ENCODE measurements at places on chromosomes 7 and 10. TPM values are rescaled to one million over a fixed set of nuclear protein-coding genes. Genes with fewer than 3 reads are reported as not detected.

- no peak for DNase-seq
Observed at GRCh38 chr10:132187430-132188138, 836 bp downstream of the DPYSL4 start.

Gene RBM48
- total RNA-seq = 20.0 TPM

Gene CFAP46
- 2.0 TPM for total RNA-seq

DNA sequence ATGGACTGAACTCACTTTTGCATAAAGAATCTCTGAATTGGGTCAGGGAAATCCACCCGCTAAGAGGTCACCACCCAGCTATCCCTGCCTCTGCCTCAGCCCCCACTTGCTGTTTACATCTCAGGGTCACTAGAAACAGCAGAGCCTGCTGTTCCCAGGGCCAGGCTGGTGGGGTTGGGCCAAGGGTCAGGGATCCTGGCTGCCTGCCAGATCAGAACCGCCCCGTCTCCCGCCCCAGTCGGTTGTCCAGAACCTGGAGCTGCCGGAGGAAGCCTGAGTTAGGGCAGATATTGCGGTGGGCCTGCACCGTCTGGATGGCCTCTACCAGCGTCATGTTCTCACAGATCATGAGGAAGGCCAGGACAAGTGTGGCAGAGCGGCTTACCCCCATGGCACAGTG is 17.0 kb upstream of the SAMD8 start:
- DNase-seq = no peak

DNA sequence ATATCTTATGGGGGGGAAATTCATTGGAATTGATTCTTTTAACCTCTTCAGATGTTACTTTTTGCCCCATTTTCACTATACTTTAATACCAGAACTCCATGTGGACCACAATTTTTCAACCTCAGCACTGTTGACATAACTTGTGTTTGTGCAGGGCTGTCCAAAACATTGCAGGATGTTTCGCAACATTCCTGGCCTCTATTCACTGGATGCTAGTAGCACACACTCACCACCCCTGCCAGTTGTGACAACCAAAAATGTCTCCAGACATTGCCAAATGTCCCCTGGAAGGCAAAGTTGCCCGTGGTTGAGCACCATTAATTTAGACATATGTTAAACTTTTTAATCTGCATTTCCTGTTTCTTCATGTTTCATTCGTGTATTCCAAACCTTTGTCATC is 234.7 kb downstream of the GFRA1 start:
- DNase-seq = no peak

GRCh38 chr10:130487566-130487965 is 351.4 kb downstream of the GLRX3 start:
- no peak for DNase-seq

Gene DLX6
- total RNA-seq = 4.1 TPM

DNA sequence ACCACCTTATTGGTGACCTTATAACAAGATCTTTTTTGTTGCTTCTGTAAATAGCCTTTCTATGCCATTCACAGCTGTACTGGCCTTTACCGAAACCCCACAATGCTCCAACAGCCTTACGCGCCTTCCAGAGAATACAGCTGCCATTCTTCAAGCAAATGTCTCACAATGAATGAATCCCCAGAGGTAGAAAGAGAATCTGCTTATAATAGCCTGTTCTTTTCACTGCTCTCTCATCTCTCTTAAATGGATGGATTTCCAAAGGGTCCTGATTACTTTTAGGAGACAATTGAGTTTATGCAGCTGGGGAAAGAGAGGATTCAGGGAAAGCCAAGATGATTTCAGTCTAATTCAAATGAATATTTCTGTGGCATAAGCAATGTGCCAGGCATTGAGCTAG is 183.1 kb upstream of the PDE1C start:
- DNase-seq = no peak

GRCh38 chr7:138468244-138469123 is 8.4 kb downstream of the TRIM24 start:
- DNase-seq = peak; percentile 21

Gene TWIST1
- 2.4 TPM for total RNA-seq

Gene NHLRC2
- total RNA-seq = 20.4 TPM

GRCh38 chr10:117237401-117237991 is 3.4 kb upstream of the SLC18A2 start:
- DNase-seq = no peak

GRCh38 chr10:31607481-31607880 is 288.5 kb downstream of the ZEB1 start:
- DNase-seq = no peak

GRCh38 chr10:60310740-60311139 is 78.9 kb downstream of the ANK3 start:
- no peak for DNase-seq

- no peak for DNase-seq
Observed at GRCh38 chr10:59807629-59808620, 54.7 kb upstream of the MRLN start.

Gene DNTT
- not detected for total RNA-seq

GRCh38 chr7:137593115-137593711 is 249.7 kb upstream of the PTN start:
- DNase-seq = no peak

Gene SFR1
- 15.5 TPM for total RNA-seq

Gene OPN4
- total RNA-seq = not detected

Gene FANK1
- 1.2 TPM for total RNA-seq

- no peak for DNase-seq
Observed at GRCh38 chr7:138872576-138872975, 74.6 kb upstream of the ATP6V0A4 start.

Gene SPDYE16
- total RNA-seq = 0.41 TPM

GRCh38 chr7:132647311-132647710 is 71.0 kb upstream of the PLXNA4 start:
- DNase-seq = no peak

Gene MGAM2
- not detected for total RNA-seq

GRCh38 chr10:112855134-112855533 is 94.9 kb upstream of the TCF7L2 start:
- no peak for DNase-seq

DNA sequence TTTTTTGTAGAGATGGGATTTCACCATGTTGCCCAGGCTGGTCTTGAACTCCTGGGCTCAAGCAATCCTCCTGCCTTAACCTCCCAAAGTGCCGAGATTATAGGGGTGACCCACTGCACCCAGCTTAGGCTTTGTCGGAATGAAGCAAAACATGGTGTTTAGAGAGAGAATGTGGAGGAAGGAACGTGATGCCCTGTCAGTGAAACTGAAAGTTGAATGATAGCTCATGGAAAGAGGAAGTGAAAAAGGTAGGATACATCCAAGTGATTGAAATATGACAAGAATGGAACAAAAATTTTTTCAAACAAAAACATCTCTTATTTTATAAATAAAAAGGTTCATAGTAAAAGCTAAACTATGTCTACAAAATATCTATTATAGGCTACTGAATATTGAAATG is 5.9 kb downstream of the AKAP9 start:
- no peak for DNase-seq

GRCh38 chr7:24932815-24933214 is 47.2 kb downstream of the OSBPL3 start:
- no peak for DNase-seq

GRCh38 chr7:154910125-154910524 is 92.8 kb downstream of the PAXIP1 start:
- DNase-seq = no peak

- no peak for DNase-seq
Observed at GRCh38 chr10:54120806-54121205, 680.2 kb downstream of the PCDH15 start.

DNA sequence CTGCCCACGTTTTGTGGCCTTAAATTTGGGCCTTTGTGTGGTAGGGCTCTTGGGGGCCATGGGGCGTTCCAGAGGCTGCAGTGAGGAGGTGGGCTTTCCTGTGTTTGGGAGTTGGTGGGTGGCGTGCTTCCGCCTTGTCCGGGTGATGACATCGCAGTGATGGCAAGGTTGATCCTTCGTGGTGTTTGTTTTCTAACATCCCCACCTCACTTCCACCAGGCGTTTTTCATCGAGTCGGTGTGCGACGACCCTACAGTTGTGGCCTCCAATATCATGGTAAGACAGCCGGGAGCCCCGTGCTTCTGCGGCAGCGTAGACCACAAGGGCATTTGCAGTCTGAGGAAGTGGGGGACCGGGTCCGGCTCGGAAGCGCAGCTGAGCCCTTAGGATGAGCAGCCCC is 14.2 kb downstream of the PFKFB3 start:
- DNase-seq = no peak

DNA sequence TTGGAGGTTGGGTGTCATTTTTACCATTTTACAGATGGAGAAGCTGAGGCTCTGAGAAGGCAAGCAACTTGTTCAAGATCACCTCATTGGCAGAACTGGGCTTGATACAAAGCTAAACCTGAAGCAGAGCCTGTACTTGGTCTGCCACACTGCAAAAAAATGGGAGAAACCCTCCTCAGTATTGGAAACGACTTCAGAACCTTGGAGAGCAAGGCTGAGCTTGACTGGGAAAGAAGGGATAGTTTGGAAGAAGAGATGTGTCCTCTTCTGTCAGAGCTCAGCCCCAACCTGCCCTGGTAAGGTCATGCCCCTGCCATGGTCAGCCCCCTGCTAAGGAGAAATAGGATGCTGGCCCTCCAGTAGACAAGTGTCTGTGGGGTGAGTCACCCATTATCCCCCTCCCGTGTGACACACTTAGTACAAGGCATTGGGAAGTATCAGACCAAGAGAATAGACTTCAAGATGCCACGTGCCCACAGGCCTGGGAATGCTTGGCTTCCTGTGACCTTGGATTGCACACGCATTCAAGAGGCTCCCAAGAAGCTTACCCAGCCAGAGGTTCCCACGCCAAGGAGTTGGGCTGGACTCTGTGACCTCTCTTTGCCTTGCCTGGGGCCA is 56.2 kb upstream of the SMNDC1 start:
- DNase-seq = no peak

DNA sequence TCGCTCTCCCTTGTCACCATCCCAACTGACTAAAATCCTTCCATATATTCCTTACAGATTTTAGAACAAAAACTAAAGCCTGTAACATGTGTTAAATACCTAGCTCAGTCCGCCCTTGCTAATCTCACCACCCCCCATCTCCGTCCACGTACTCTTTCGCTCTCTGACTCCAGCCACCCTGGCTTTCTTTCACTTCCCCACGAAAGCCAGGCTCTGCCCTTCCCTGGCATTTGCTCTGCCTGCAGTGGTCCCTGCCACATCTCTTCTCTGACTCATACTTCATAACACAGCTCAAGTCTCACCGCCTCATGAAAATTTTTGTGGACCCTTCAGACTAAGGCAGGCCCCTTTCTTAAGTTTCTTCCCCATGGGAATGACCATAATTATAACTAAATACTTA is 11.7 kb upstream of the GPAM start:
- DNase-seq = no peak

GRCh38 chr7:87173471-87173870 is 21.2 kb downstream of the DMTF1 start:
- no peak for DNase-seq

DNA sequence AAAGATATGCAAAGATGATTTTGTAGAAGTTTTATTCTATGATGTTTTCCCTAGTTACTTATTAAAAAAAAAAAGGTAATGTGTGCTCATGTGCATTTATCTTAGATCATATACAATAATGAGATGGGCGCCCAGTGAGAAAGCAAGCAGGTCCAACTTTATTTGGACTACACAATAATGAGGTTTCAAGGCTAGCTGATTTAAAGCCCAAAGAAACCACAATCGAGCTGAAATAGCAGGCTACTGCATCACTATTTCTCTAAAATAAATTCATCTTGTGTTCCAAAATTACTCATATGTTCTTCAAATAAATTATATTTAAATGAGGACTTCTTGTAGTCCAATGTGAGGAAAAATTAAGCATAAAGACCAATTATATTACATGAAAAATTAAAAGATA is 110.1 kb downstream of the JMJD1C start:
- DNase-seq = no peak

GRCh38 chr10:19983880-19984565 is 167.8 kb downstream of the PLXDC2 start:
- no peak for DNase-seq

GRCh38 chr7:39624442-39624807 is 1.1 kb downstream of the RALA start:
- peak; percentile 24 for DNase-seq

Gene WNT8B
- not detected for total RNA-seq

- no peak for DNase-seq
Observed at GRCh38 chr10:99598781-99599509, 21.3 kb downstream of the SLC25A28 start.

Gene C10orf53
- total RNA-seq = not detected

- DNase-seq = no peak
Observed at GRCh38 chr10:79054203-79055099, 14.3 kb upstream of the ZMIZ1 start.

- DNase-seq = no peak
Observed at GRCh38 chr7:104627516-104627915, 299.1 kb downstream of the LHFPL3 start.

GRCh38 chr10:19048891-19049290 is 290 bp downstream of the MALRD1 start:
- DNase-seq = no peak

Gene HTRA1
- 41.2 TPM for total RNA-seq

DNA sequence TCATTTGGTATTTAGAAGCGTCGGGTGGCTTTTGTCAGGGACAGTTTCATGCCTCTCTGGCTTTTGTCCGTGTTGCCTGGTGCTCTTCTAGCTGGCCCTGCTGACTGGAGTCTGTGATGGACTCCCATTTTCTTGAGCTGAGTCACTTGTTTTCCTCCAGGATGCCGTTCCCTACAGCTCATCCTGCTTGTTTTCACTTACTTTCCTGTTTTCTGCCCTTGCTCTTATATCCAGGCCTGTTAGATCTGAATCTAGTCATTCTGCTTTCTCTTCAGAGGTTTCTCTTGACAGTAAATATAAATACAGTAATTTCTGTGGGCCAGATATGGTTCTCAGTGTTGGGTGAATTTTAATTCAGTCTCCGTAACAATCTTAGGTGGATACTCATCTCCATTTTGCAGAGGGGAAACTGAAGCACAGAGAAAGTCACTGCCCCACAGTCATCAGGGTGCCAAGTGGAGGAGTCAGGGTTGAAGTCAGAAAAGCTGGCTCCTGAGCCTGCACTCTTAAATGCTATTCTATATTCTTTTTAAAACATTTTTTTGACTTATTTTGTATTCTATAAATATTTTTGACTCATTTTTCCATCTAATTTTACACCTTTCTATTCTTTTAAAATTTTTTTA is 85.4 kb downstream of the CCNY start:
- no peak for DNase-seq

Gene TTYH3
- 29.3 TPM for total RNA-seq

- DNase-seq = no peak
Observed at GRCh38 chr10:74123081-74123480, 27.5 kb downstream of the AP3M1 start.

Gene LRIT2
- total RNA-seq = not detected

DNA sequence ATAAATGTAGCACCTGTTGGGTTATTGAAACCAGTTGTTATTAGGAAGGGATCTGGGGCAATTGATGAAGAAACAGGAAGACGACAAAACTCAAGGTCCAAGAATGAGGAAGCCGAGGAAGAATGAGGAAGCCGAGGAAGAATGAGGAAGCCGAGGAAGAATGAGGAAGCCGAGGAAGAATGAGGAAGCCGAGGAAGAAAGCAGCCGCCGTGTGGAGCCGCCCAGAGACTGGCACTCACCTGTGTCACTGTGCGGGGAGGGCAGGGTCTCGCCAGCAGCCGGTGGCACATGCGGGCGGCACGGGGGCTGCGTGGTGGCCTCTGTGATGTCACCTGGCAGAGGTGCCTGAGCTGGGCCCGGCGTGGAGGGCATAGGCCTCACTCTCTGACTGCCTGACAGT is 71.1 kb upstream of the CFAP46 start:
- no peak for DNase-seq

Gene ZNF117
- 45.7 TPM for total RNA-seq

Measured in frontal cortex (tissue), 4 donors.